Mesenteric fat pad (tissue), 1 donor: ENCODE measurements at places on chromosomes 11 and 22.

DNA sequence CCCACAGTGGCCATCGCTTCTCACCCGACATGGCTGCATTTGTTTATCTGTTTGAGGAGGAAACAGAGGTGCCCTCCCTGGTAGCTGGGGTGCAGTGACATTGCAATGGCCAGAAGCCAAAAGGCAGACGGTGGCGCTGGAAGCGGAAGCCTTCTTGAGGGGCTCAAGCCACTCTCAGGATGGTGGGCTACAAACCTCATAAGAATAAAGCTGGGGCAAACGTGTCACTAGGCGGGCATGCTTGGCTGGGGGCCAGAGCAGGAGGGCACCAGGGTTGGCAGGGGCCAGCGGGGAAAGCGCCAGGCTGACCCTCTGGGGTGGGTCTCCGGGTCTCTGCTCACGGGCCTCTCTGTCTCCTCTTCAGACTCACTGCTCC, 12.6 kb downstream of the TNNT3 start:
- peak; percentile 89 for DNase-seq

- no peak for DNase-seq
Observed at GRCh38 chr11:68756171-68756766, 4.9 kb upstream of the TESMIN start.

DNA sequence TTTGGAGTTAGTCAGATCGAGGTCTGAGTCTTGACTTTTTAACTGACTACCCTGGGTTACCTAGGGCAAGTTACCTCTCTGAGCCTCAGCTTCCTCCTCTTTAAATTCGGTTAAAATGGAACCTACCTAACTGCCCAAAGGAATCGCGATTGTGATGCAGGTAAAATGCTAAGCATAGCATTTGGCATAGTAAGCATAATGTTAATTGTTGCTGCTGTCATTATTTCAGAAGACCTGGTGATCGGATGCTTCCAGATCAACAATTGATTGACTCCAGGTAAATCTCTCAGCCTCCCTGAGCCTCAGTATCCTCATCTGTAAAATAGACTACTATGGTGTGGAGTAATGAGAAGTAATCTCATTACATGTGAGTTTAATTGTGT, 550 bp upstream of the SLC43A1 start:
- DNase-seq: no peak

GRCh38 chr11:130932086-130932712, 15.9 kb upstream of the SNX19 start:
- DNase-seq: no peak

GRCh38 chr11:73170140-73170539, 28.0 kb upstream of the FCHSD2 start:
- no peak for DNase-seq

GRCh38 chr22:36379593-36380361, 8.0 kb downstream of the MYH9 start:
- DNase-seq: no peak

GRCh38 chr11:128694618-128695481, 978 bp downstream of the FLI1 start:
- DNase-seq: no peak

DNA sequence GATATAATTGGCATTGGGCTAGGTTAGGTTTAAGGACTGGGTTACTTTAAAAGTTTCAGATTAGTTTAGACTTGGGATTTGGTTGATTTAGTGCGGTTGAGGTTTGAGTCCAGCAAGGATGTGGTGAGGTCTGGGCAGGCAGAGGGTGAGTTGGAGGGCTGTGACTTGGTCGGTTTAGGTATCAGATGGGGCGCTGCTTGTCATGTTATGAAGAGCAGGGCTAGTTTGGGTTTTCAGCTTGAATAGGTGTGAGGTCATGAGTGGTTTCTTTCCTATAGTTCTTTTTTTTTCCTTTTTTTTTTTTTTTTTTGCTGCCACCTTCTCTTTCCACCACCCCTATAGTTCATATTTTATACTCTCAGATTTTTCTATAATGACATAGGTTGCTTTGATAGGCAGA, 4.8 kb downstream of the CLCF1 start:
- DNase-seq: no peak

GRCh38 chr22:34344702-34345101, 424.4 kb upstream of the LARGE1 start:
- DNase-seq: no peak

DNA sequence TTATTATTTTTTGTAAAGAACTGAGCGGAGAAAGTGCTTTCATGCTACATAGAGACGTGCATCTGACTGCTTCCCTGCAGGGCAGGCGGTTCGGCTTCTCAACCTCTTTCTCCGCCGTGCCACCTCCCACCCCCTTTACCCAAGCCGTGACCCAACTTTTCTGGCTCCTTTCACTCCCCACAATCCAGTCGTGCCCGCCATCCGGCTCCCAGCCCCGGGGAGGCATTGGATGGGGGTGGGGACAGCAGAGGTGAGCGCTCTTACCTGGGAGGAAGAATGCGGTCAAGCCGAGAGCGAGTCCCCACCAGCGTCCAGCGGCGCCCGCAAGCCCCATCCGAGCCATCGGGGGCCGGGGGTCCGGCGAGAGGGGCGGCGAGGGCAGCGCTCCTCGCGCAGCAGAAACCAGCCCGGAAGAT, 781 bp downstream of the NECTIN1 start:
- DNase-seq: no peak

- DNase-seq: no peak
Observed at GRCh38 chr11:20080032-20080685, 80.1 kb downstream of the DBX1 start.

GRCh38 chr11:70057080-70057479, 21.0 kb upstream of the ANO1 start:
- DNase-seq: no peak

DNA sequence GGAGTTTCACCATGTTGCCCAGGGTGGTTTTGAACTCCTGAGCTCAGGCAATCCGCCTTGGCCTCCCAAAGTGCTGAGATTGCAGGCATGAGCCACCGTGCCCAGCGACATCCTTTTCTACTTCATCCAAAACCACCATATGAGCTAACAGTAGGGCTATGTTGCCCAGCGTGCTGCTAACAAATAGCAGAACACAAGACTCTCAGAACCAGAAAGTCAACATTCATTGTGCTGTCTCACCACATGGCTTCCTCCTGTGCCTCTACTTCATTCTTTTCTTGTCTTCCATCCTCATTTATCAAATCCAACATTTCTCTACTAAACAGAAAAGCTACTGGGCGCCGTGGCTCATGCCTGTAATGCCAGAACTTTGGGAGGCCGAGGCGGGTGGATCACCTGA, 12.0 kb upstream of the DENND5A start:
- DNase-seq: no peak

DNA sequence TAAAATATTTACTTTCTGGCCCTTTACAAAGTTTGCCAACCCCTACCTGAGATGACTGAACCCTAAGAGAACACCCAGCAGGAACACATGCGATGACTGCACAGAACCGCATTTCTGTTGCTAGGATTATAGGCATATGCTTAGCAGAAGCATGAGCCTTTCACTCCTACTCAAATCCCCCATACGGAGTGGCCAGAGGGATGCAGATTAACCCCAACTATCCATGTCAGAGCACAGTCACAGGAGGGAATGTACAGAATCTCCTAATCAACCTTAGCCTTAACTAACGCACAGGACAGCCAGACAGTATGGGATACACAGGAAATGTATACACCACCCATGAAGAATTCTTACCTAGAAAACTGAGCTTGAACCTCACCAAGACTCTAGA, 6.2 kb downstream of the HPS4 start:
- no peak for DNase-seq

- DNase-seq: no peak
Observed at GRCh38 chr11:117435326-117435725, 107.7 kb downstream of the CEP164 start.

DNA sequence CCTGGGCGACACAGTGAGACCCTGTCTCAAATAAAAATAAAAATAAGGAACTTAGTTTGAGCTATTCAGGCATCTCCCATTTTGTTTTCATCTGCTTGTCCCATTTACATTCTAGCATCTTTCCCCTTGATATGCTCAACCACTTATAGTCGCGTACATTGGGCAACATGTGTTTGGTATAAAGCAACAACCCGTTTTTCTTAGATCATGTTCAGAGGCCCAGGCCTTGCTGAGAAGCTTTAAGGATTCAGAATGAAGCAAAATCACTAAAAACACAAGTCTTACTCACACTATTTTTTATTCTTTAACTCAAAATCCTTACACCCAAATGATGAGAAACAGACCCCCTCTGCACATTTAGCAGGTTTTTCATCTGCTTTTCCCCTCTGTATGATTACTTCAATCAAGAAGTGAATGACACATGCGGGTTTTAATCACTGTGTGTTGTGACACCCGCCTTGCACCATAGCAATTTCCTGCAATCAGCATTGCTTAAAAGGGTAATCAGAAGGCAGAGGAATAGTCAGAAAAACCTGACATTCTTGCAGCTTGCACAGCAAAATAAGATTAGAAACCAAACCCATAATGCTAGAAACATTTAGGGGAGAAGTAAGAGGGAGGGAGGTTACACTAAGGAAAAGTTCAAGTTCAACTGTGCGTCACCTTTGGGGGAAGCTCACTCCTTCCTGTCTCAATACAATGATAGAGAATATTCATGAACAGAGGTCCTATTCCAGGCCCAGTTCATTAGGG, 25.9 kb downstream of the ALG9 start:
- DNase-seq: no peak

GRCh38 chr11:124707829-124708228, 31.9 kb upstream of the NRGN start:
- no peak for DNase-seq

GRCh38 chr11:19615341-19616183, 97.1 kb upstream of the NAV2 start:
- DNase-seq: no peak

GRCh38 chr11:8259306-8259959, 4.2 kb downstream of the LMO1 start:
- DNase-seq: peak; percentile 76

- no peak for DNase-seq
Observed at GRCh38 chr11:14125529-14125928, 163.0 kb downstream of the SPON1 start.

DNA sequence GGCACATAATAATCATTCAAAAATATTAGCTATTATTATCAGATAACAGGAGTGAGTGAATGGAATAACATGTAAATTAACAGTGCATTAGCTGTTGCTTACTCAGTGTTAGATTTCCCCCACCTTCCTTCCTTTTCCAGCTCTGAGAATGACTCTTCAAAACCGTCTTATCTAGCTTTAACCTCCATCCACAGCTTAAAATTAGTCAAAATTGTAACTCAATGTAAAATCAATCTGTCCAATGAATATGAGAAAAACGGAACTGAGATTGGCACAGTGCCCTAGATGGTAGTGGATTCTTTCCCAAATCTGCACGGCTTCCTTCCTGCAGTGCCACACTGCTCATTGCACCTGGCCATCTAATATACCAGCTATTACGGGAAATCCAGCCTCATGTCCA, 156.8 kb upstream of the BDNF start:
- DNase-seq: no peak

DNA sequence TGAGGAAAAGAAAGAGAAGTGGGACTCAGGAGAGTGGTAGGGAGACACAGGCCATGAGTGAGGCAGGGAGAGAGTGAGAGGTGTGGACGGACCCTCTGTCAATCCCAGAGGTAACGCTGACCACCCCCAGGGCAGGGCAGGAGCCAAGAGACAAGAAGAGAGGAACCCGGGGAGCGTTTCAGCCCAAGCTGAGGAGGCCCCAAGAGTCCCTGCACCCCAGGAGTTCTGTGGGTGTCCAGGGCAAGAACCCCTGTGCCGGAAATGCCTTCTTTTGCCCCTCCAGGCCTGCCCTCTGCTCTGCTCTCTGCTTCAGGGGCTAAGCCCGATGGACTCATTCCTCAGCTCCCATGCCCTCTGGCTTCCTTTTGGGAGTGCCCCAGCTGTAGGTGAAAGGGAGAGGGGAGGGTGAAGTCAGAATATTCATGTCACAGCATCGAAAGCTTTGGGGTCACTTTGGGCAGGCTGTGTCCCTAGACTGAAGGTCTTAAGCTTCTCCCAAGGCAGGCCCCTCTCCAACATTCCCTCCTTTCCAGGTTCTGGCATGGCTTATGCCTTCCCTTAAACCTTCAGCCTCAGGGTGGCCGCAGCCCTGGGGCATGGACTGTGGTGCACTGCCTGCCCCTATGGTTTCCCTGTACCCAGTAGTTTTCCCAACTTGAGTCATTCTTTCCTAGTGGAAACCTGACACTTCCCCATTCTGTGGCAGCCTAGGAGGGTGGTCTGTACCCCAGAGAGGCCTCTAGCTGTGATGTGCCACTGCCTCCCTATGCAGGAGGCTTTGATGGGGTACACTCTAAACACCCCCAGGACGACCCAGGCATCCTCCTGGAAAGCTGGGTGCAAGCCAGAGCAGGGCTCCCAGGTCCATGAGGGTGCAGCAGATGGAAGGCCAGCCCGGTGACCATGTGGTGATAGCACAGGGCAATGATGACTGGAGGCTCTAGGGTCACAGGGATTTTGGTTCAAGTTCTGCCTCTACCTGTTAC, 27.1 kb downstream of the MYEOV start:
- DNase-seq: peak; percentile 45

- no peak for DNase-seq
Observed at GRCh38 chr11:113977071-113977490, 2.2 kb downstream of the HTR3A start.

DNA sequence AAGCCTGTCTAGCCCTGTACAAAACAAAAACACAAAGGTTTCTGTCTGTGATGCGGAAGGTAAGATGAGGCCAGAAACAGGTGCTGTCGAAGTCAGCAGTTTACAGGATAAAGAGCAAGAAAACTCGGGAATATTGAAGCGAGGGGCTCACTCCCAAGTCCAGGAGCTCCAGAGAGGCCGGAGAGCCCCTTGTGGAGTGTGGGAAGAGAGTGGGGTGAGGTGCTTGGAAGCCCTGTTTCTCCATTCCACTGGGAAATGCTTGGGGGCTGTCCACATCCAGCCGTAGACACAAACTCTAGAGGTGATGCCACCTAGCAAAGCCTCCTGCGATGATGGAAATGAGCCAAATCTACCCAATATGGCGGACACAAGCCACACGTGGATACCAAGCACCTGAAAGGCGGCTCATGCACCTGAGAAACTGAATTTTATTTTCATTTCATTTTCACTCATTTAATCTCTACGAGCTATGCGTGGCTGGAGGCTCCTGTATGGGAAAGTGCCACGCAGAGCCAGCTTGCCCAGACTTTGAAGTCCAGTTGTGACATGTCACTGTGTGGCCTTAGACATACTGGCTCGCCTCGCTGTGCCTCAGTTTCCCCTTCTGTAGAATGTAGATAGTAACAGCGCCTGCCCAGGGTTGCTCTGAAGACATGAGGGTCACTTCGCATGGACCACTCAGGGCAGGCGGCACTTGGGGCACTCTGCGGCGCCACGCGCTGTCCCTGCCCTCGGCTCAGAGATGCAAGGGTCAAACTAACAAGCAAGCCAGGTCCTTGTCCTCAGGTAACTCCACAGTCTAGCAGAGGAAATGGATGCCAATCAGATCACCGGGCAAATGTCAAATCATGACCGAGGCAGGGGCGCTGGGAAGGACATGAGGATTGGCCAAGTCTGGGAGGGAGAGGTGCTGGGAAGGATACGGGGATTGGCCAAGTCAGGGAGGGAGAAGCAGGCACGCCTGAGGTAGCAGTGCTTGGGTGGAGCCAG, 684.7 kb downstream of the TBC1D22A start:
- DNase-seq: peak; percentile 78

DNA sequence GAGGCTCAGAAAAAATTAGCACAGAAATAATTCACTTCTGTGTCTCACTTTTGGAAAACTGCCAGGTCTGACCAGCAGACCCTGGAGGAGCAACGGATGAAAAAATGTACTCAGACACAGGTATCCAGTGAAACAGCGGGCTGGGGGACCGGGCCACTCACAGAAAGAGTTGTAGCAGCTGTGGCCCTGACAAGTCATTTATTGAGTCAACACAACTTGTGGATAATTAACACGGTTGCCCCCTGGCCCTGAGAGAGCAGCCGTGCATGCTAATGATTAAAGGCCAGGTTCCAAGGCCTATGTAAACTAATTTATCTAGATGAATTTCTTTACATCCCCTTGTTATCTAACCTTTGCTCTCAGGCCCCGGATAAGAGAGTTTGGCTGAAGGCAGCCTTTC, 131.3 kb downstream of the AASDHPPT start:
- DNase-seq: no peak
